ENCODE measurements at places on chromosomes 12 and 14.

- DNase-seq = no peak
Measured at GRCh38 chr12:29282031-29282816, 98.7 kb downstream of the ERGIC2 start.

DNA sequence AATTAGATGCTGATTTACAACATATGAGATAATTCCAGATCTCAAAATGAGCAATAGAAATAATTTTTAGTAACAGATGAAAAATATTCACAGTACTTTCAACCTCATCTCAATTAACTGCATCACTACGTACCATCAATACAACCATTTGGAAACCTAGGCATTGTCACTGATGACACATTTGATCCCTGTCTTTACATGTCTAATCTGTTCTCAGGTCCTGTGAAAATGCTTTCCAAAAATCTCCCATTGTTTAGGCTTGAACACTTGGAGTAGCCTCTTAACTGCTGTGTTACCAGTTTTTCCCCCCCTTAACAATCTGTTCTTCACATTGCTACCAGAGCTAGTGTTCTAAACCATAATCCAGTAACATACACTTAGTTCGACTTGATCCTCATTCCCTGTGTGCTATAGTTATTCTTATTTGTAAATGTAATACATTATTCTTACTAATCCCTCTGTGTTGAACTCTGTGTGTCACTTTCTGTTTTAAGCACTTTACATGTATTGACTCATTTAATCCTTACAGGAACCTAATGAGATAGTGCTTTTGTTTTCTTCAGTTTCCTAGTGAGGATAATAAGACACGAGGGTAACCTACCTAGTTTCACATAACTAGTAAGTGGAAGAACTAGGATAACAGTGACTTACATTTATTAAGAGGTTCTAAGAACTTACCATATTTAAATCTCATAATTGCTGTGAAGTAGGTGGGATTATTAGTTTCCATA lies 41.7 kb downstream of the LARP4 start:
- DNase-seq = no peak

DNA sequence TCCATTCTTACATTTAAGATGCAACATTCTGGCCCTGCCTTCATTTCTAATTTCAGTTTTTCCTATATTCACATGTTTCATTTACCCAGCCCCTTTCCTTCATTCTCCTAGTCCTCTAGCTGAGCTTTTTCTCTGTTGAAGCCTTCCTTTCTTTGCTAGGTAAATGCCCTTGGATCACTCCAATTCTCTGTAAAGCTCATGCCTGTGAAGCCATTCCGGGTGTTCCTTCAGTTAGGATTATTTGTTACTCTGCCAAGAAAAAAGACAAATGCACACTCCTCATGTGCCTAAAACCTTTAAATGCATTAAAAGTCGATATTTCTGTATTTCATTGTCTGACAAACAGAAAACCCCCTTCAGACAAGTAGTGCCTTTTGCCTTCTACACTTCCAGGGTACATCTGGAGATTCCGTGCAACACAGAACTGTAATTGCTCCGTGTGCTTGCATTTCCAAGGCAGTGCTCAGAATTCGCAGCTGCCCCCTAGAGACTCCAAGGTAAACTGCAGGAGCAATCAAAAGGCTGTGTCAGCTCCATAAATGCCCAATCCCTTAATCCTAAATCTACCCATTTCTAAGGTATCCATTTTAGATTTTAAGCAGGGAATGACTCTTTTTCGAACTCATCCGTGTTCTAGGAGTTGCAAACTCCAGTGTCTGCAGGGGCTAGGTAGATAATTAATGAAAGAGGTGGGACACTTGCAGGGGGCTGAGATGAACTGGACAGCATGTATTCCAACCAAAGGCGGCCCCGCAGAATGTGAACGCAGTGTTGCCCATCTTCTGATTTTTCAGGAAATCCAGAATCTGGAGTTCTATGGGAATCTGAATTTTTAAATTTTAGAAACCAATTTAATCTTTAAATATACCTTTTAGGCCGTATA lies 320.2 kb downstream of the GRIN2B start:
- DNase-seq = no peak

- DNase-seq = no peak
Measured at GRCh38 chr12:15590180-15590826, 198.9 kb downstream of the EPS8 start.

DNA sequence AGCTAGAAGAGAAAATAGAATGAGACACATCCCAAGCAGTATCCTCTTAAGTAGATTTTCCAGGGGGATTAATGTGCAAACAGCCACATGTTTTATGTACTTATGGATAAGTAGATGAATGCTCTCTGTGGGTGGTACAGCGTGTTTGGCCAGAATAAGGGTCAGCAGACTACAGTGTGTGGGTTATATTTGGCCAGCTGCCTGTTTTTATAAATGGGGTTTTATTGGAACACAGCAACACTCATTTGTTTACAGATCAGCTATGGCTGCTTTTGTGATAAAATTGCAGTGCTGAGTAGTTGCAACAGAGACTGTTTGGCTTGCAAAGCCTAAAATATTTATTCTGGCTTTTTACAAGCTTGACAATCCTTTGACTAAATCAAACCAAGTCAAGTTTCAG lies 780.2 kb upstream of the SEL1L start:
- DNase-seq = no peak

DNA sequence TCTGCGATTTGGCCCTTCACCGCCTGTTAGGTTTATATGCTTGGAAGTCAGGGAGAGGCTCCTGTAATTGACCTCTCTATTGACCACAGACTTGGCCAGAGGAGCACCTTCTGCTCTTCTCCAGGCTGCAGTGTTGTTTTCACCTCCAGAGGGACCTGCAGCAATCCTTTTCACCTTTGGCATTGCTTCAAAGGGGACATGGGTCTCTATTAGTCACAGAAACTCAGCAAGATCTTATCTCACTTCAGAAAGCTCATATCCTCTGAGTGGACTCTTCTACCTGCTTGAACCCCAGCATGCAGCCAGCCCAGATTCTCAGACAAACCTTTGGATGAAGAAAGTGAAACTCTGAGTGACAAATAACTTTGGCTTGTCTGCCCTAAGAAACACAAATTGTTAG lies 339.3 kb downstream of the NRXN3 start:
- no peak for DNase-seq

- no peak for DNase-seq
Measured at GRCh38 chr12:113273053-113273725, 51.9 kb downstream of the TPCN1 start.

- no peak for DNase-seq
Measured at GRCh38 chr12:108788076-108788782, 56.9 kb upstream of the CORO1C start.

DNA sequence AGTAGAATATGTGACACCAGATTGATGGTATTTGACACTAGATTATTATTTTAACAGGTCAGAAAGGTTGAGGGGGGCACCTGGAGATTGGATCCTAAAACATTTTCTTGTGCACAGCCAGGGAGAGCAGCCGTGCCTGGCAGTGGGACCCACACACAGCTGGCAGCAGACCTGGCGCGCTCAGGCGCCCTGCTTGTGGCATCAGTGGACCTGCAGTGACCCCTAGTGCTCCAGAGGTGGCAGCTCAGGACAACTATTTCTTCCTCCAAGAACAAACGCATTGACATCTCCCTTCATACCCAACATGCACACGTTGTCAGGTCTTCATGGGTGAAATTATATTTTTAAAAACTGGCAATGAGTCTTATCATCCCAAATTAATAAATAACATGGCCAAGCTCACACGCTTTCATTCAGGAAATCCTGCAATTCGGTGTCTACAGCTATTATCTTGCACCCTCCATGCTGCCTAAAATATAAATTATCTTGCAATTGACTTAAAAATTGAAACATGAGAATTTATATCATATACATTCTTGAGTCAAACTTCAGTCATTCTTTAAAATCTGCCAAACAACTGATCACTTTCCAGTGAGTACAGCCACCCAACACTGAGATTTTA lies 7.7 kb upstream of the TMEM132D start:
- DNase-seq = no peak

DNA sequence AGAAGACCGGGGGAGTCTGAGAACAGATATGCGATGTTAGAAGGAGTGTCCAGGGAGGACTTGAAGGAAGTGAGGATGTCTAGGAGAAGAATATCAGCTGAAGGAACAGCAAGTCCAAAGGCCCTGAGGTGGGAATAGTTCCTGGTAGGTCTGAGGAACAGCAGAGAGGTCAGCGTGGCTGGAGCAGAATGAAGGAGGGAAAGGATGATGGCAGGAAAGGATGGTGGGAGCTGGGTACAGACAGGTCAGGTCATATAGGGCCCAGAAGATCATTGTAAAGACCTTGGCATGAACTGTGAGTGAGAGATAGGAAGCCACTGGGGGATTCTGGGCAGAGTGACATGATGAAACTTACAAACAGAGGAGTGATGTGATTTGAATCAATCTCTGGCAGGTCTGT lies 171.0 kb downstream of the ETV6 start:
- no peak for DNase-seq

GRCh38 chr12:121139286-121139685 lies 6.6 kb downstream of the P2RX7 start:
- DNase-seq = no peak

- DNase-seq = no peak
Measured at GRCh38 chr14:97414718-97415098, 617.5 kb downstream of the VRK1 start.

DNA sequence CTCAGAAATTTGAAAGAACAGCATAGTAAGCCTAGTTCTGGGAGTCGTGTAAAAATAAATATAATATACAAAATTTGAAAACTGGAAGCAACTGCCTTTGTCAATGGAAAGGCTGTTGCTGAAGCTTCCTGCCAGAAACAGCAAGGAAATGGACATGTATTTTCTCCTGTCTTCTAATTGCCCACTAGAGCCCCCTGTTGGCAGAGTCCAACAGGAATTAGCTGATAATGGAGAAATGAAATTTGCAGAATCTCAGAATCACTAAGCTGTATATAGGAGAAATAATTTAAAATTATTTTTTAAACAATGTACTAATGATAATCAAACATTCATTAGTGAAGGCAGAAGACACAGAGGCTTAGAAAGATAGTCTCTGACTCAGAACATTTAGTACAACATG lies 414.8 kb downstream of the SLC6A15 start:
- DNase-seq = no peak

DNA sequence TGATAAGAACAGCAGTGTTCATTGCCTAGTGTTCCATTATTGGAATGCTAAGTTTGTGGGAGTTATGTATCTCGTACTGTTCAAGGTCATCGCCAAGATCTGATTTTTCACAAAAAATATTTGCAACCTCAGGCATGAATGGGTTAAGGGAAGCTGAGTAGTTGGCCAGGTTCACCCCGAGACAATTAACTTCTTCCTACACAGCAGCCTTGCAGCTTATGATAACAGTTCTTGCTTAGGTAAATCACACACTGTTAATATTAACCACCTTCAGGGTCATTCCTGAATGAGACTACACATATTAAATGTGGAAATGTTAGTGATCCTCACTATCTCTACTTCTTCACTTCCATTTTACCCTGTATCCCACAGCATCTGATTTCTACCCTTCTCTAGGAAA lies 18.0 kb downstream of the FKBP11 start:
- DNase-seq = no peak
